ENCODE measurements at places on chromosomes 1 and 21.

DNA sequence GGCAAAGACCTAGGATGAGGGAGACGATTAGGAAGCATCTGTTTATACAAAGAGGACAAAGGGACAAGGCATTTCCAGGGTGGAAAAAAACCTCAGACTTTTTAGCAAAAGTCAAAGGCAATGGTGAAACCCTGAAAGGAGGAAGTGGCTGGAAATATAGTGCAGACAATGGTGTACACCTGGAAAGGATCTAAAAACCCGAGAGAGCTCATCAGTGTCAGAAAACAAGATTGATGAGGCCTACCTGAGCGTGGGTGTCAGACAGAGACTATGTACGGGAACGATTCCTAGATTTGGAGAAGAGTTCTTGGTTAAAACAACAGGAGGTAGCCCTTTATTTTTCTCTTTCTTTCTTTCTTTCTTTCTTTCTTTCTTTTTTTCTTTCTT is 68.8 kb upstream of the HUNK start:
- DNase-seq: no peak

- peak; percentile 54 for DNase-seq
These were observed 3.2 kb downstream of the SLC25A33 start for GRCh38 chr1:9542430-9542829.

DNA sequence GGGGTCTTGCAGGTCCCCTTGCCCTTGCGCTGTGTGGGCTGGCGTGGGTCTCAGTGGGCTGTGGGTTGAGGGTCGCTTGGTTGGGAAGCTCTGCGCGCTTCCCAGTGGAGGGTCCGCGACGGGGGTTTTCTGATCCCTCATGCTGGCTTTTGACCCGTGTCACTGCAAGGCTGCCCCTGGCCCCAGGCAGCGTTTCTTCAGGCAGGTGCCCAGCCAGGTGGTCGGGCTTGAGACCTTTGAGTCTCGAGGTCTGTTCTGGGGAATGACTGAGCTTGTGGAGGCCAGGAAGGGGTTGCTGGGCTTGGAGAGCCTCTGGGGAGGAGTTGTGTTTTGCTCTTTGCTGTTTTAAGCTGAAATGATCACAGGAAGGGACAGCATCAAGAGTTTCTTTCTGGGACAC is 5.3 kb downstream of the SKI start:
- DNase-seq: peak; percentile 24

DNA sequence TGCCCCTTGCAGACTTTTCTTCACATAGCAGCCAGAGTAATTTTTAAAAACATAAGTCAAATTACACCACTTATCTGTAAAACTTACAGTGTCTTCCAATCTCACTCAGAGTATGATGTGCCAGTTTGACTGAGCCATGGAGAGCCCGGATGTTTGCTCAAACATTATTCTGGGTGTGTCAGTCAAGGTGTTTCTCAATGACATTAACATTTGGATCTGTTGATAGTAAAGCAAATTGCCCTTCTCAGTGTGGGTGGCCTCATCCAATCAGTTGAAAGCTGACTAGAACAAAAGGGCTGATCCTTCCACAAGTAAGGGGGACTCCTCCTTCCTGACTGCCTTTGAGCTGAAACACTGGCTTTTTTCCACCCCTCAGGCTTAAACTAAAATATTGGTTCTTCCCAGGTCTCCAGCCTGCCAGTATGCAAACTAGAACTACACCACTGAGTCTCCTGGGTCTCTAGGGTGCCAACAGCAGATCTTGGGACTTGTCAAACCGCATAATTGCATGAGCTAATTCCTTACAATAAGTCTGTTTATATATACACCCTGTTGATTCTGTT is 157.9 kb upstream of the CTTNBP2NL start:
- no peak for DNase-seq

All from iris pigment epithelial cell (primary cell).